Stimulated activated CD8-positive, alpha-beta memory T cell treated with anti-CD3 and anti-CD28 coated beads, Interleukin-7, amount 100 ng/mL, for 4 hours (primary cell): ENCODE measurements at places on chromosomes 5 and 9.

DNA sequence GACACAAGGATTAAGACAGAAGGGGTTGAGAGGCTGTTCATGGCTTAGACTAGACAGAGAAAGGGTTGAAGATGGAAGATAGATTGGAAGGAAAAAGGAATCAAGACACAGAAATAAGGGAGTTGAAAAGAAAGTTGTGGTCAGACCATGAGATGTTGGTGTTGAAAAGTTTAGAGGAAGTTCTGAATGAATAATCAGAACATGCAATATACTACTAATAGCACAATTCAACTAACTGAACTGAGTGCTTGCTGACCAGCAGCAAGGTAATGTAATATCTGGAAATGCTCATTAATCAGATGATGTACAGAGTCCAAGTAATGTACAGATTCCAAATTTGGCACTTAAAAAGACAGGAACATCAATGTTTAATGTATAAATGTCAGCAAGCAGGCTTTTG, 10.6 kb upstream of the NNT start:
- DNase-seq = no peak

DNA sequence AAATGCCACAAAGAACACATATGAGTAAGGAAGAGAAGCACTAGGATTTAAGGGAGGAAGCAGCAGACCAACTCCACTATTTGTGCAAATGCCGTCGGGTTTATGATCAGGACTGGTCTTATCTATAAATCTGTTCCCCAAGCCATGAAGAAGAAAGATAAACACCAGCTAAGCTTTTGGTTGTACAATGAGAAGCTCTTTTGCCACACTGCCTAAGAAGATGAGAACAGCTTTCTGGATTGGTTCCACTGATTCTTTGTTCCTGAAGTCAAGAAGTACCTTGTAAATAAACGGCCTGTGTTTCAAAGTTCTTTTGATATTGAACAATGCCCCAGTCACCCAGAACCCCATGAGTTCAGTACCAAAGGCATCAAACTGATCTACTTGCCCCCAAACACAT, 93.9 kb downstream of the RFX3 start:
- no peak for DNase-seq

- DNase-seq = no peak
These were observed 54.9 kb downstream of the WDR41 start for GRCh38 chr5:77437194-77437593.

DNA sequence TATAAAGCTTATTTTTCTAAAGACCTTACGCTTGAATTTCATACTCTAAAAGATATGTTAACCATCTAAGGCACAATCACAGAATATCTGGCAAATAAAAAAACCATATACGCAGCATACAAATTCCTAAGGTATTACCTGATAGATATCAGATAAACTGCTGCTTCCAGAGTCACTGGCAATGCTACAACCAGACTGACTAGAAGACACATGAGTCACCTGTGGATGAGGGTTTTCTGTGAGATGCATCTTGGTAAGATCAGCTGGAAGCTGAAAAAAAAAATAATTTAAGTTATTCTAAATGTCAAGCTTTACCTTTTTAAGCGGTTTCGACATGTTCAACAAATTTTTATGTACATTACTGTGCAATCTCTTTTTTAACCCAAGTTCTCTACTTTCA, 113.8 kb downstream of the RAPGEF6 start:
- no peak for DNase-seq

DNA sequence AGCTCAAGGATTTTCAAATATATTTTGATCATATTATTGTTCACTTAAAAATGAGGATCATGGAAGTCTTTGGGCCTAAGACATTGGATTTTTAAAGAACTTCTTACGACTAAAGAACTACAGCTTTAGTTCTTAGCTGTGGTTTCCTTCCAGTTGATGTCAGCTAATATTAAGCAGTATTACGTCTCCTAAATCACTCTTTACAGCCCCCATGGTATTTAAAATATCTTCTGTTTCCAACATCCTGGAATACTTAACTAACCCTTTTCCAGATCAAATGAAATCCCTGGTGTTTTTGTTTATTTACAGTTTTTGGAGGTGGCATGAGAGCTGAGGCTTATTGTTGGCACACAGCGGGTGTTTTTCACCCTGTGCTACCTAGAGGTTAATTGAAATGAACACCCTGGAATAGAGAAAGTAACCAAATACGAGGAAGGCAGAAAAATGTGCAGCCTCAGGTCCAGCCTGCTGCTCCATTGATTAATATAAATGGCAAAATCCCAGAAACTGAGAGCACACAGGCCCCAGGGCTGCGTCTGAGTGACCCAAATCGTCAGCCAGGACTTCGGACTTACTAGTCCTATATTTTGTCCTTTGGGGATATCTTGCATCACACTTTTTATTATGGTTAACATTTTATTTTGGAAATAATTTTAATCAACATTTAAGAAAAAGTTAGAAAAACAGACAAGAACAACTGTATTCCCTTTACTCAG, 52.3 kb upstream of the ICE1 start:
- DNase-seq = no peak

GRCh38 chr5:170632266-170632984, 128.6 kb downstream of the KCNIP1 start:
- DNase-seq = no peak

- no peak for DNase-seq
These were observed 484 bp downstream of the GFM2 start for GRCh38 chr5:74766418-74766848.

DNA sequence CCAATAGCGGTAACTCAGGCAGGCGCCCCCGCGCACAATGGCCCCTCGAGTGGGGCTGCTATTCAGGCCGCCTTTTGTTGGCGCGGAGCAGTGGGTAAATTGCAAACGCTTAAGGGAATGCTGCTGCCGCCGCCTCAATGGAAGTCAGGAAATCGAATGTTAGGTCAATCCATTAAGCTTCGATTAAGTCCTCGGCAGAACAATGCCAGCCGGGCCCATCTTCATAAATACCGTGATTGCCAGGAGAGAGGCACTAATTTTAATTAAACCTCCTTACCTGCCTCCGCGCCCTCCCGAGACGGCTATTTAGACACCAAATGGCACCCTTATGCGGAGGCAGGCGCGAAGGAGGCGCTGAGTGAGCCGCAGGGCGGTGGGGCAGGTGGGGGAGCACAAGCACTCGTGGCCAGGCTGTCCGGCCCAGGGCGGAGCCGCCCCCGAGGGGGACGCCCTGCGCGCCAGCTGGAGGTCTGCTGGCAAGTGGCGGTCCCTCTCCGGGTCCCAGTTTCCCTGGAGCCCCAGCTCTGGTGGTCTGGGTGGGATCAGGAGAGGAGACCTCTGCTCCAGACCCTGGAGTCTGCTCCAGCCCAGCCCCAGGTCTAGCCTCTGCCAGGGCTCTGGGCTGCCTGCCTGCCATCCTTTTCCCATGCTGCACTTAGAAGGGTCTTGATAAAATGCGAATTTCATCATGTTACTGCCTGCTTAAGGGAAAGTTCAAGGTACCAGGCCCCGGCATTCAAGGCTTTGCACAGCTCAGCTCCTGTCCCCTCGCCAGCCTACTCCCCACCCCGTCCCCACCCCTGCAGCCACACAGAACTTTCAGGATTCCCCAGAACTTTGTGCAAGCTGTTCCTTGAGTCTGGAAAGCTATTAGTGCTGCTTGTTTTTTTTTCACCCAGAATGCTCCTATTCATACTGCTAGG, 19.7 kb downstream of the NR5A1 start:
- no peak for DNase-seq
